ENCODE measurements at places on chromosomes 3 and 15.
A peak's percentile ranks its signal among the peaks of the same experiment; 100 is the strongest.

DNA sequence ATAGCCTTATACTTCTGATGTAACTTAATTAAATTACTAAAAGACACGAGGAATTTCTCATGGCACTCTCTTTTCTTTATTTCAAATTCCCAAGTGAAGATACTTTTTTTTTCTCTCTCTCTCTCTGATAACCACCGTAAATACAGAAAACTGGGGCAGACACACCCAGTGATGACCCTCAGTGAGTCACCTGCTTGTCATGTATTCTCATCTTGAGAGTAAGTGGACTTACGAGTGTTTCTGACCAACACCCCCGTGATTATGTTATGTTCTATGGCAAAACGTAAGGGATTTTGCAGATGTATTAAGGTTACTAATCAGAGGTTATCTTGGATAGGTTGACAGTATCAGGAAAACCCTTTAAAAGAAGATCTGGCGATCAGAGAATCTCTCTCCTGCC is 348.8 kb upstream of the ZNF717 start:
- no peak for DNase-seq

- no peak for DNase-seq
Observed at GRCh38 chr3:45035441-45036301, 9.6 kb downstream of the CLEC3B start.

GRCh38 chr15:71509139-71509538 is 301.2 kb upstream of the NR2E3 start:
- no peak for DNase-seq

GRCh38 chr3:104763007-104763406 is 603.7 kb upstream of the ALCAM start:
- DNase-seq, result no peak

- DNase-seq, result no peak
Observed at GRCh38 chr3:28334552-28334951, 14.0 kb upstream of the ZCWPW2 start.

- peak; percentile 20 for DNase-seq
Observed at GRCh38 chr3:60056404-60056803, 1006.6 kb upstream of the CFAP20DC start.

GRCh38 chr15:66850078-66850991 is 148.3 kb downstream of the SMAD6 start:
- DNase-seq, result no peak

DNA sequence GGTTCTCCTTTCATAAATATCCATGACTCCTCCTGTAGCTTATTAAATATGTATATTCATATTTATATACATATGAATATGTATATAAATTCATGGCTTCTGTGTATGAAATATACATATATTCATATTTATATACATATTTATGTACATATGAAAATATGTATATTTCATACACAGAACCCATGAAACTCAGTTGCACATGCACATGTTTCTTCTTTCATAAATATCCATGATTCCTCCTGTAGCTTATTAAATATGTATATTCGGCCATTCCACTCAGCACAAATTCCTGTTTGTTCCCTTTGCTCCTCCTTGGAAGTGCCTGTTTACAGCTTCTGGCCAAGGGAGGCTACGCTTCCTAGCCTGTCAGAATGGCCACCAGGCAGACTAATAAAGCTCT is 221.6 kb downstream of the IL5RA start:
- DNase-seq, result no peak

Measured in Jurkat, Clone E6-1 (cell line).